ENCODE measurements at places on chromosomes 1 and 21.
A peak's percentile ranks its signal among the peaks of the same experiment; 100 is the strongest.

- no peak for DNase-seq
Measured at GRCh38 chr1:996851-997712, 2.8 kb downstream of the HES4 start.

DNA sequence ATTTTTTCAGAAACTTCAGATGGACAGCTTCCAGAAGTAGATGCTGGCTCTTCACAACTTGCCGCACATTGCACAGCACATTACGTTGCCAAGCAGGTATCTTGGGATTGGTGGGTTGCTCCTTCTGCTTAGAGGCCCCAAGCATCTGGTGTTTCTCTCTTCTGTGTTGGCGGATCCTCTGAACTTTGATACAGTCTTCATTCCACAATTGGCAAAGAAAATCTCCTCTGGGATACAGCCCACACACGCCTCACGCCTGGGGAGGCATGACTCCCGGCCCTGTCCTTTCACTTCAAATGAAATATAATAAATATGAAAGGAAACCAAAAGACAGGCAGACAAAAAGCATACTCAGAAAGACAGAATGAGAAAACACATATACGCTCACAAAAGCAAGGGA, 72.3 kb upstream of the PPP2R5A start:
- no peak for DNase-seq

- peak; percentile 19 for DNase-seq
Measured at GRCh38 chr1:100882698-100883097, 11.9 kb downstream of the EXTL2 start.

- DNase-seq: no peak
Measured at GRCh38 chr1:179632868-179633267, 41.2 kb downstream of the TDRD5 start.

DNA sequence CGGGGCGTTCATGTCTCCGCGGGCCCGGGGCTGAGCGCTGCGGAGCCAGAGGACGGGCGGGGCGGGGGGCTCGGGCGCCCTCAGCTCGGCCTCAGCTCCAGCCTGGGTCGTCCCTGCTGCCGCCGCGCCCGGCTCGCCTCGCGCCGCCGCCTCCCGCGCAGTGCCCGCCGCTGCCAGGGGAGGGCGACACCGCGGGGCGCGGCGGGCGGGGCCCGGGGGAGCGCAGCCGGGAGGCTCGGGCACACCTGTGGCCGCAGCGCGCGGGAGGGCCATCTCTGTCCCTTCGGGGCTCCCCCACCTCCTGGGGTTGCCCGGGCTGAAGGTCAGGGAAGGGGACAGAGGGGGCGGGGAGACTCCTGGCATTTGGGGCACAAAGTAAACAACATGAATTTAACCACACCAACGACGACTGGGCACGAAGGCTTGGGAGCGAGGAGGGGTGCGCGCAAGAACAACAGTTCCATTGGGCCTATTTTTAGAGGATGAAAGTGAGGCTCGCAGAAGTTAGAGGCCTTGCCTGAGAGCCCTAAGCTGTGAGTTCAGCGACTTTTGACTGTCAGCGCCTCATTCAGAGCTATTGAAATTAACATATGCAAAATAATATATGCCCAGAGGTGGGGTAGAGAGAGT, at the start of gene FAM131C:
FAM131C (minus strand) TSS at position 162 of the 630 bp plus-strand sequence. CDS start 209 bp downstream, outside the sequence.
- peak; percentile 26 for DNase-seq

GRCh38 chr1:165254896-165255625, 101.5 kb downstream of the LMX1A start:
- DNase-seq: no peak

DNA sequence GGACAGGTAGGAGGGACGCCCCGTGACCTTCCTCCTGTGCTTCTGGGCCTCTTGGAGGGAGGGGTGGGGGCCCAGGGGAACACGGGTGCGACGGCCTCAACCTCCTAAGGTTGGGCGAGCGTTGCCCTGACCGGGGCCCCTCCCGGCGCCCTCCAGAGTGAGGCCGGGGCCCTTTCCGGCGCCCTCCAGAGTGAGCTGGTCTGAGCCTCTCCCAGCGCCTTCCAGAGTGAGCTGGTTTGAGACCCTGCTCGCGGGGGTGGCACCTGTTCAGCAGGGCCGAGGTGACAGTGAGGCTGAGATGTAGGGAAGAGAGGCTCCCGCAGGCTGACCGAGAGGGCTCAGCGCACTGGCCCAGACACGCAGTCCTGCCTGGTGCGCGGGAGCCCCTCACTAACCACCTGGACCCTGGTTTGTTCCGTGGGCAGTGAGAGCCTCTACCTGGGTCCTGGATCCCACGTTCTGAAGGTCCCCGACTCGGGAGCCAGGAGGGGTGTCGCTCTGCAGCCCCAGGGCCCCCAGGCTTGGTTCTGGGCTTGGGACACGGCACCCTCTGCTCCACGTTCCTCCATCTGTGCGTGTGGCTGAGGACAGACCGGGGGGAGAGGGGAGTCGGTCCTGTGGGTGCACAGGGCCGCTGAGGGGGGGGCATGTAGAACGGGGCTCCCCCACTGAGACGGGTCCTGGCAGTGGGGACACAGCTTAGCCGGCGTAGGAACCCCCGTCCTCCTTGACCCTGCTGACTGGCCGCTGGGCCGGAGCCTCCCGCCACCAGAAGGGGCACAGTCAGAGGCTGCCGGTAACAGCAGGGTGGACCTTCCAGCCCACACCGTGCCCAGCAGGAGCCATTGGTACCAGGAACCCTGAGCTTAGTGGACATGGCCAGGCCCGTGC, 1.4 kb downstream of the COL6A1 start:
- DNase-seq: no peak

DNA sequence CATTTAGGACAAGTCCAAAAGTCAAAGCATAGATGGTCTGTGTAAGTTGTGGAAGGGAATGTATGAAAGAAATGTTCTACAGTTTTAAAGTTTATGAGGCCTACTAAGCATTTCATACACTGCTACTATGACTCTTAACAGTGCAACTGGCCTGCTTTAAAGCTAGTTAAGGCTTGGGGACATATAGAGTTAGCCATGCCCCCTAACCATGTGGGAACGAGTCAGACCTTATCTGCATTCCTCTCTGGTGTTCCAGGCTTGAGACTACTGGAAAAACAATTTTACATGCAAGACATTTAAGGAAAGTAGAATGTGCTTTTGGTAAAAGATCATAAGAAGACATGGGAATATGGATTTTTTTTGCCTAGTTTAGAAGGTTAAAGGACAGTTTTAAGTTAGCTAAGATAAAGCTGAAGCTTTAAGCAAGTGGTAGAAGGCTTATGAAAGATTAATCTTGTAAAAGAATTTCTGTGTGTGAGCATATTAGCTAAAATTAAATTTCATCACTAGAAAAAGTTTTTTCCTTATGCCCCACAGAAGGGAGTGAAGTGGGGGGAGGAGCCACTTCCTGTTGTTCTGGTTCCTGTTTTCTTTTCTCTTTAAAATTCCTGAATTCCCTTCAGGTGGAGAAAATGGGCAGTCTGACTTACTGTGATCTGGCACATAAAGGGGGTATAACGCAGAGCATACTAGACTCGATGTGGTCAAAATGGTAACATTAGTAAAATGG, 8.9 kb upstream of the CD48 start:
- DNase-seq: no peak

DNA sequence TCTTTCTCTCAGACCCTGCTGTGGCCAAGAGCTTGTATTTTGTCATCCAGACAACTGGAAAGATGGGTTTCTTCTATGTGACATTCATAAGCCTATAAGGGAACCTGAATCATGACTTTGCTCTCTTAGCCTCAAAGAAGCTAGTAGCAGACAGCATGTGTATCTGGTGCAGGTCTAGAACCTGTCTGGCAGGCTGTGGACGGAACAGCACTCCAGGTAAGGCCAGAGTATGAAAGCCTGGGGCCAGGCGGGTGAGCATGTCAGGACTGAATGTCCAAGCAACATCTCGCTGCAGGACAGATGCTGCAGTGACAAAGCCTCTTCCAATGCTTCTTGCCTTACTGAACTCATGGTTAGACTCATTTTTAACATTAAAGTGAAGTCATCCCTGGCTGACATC, 32.8 kb downstream of the AKNAD1 start:
- peak; percentile 87 for DNase-seq

- DNase-seq: no peak
Measured at GRCh38 chr1:98870959-98871903, 133.4 kb downstream of the PLPPR5 start.

DNA sequence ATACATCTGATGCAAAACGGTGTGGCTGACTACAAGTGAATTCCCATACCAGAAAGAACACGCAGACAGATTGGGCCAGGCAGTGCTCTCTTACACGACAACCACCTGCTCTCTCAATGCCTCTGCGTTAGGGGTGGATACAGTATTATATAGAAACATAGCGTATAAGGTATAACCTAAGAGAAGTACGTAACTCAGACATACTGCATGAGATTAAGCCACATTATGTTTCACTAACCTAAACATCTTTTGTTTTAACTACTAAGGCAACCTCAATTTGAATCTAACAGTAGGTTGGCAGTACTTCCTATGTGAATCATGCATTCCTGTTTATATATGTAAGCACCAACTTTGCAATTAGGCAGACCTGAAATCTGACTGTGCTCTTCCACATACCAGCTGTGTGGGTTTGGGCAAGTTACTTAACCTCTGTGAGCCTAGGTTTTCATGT, 58.1 kb upstream of the COA6 start:
- no peak for DNase-seq

DNA sequence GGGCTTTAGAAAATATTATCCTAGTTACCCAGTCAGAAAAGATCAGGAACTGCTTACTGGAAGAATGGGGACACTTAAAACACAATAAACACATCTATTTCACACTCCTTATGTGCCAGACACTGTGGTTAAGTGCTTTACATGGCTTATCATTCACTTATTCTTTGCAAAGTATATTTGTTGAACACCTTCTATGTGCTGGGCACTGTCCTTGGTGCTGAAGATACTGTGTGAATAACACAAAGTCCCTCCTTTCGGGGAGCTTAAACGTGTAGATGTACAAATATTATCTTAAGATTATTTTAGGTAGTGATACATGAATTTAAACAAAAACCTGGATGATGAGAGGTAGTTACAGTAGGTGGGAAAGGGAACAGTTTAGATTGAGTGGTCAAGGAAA, 169.3 kb downstream of the ST6GALNAC5 start:
- peak; percentile 84 for DNase-seq

DNA sequence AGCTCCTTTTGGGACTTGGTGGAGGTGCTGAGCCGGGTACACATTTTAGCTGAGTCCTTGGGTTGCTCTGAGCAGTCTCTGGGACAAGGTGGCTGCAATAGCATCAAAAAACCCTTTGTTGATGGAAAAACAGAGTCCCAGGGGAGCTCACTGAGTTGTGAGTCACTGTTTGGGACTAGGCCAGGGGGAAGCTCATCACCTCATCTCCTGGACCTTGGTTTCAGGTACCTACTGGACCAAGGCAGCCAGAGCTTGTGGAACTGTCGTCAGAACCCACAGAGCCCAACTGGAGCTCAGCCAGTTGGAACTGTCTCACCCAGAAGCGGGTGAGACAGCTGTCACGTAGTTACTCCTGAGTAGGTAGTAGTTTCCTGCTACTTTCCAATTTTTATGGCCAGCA, 146.7 kb downstream of the HLX start:
- no peak for DNase-seq

GRCh38 chr1:241927321-241927720, 30.2 kb upstream of the BECN2 start:
- DNase-seq: no peak

DNA sequence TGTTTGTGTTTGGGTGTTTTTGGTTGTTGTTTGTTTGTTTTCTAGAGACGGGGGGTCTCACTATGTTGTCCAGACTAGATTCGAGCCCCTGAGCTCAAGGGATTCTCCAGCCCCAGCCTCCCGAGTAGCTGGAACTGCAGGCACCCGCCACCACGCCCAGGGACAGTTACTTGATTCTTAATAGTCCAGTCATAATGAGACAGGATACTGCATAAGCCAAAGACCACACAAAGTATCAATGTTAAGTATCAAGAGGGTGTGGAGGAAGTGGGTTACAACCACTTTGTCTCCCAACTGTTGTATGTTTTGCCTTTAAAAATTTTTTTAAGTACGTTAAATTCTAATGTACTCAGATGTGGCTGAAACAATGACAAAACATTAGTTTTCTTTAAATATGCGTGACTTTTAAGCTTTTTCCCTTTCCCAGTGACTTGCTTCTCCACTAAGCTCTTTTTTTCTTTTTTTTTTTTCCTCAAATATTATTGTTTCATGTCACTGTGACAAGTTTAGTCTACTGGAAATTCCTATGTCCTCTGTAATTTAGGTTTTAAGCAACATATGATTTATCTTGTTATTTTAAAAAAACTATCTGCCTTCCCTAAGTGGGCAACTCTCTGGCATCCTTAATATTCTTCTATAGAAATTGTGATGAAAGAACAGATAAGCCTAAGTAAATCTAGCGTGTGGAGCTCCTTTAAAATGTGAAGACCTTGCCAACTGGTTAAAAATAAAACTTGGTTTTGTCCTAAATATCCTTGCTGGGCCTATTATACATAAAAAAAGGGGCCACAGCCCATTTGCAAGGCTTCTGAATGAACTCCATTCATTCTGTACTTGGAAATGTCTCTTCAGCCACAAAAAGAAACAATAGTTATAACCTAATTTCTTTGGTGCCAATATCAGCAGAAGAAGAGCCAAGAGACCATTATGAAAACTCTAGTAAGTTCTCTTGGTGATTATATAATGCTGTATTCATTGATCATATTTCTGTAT, 56.2 kb upstream of the DPH5 start:
- DNase-seq: no peak

DNA sequence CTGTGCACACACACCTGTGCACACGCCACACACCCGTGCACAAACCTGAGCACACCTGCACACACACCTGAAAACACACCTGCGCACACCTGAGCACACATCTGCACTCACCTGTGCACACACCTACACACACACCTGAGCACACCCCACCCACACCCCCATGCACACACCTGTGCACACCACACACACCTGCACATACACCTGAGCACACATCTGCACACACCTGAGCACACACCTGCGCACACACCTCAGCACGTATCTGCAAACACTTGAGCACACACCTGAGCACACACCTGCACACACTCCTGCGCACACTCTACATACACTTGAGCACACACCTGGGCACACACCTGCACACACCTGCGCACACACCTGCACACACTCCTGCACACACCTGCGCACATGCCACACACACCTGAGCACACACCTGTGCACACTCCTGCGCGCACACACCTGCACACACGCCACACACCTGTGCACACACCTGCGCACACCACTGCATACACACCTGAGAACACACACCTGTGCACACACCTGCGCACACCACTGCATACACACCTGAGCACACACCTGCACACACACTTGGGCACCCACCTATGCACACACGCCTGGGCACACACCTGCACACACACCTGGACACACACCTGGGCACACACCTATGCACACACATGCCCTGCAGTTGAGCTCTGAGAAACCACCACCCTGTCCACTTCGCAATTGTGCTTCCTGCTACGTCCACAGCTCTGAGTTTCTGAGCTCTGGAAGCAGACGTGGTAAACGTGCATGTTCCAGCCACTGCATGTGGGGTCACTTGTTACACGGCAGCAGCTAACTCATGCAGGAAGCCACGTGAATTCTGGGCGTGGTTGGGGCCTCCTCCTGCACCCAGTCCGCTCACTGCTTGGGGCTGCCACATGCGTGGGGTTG, 8.0 kb upstream of the C1orf159 start:
- DNase-seq: no peak

DNA sequence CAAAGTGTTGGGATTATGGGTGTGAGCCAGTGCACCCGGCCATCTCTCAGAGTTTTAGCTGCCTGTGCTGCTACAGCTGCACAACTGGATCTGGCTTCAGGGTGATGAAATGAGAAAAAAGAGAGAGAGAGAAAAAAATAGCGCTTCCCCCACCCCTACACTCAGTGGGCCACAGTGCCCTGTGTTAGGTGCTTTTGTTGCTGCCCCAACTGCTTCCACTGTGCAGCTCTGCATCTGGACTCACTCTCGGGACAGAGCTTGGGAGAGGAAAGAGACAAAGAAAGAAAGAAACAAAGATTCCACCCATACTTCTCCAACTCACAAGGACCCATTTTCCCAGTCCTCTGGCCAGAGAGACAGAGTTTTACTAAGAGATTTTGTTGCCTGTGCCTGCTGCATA, 50.4 kb downstream of the INAVA start:
- no peak for DNase-seq

Data from trophoblast cell (in vitro differentiated cells and primary cell).